ENCODE measurements at places on chromosomes 16 and 17.

GRCh38 chr16:30018731-30019158, 4.3 kb upstream of the C16orf92 start:
- DNase-seq: peak; percentile 14

GRCh38 chr16:26457095-26457494, 609.6 kb upstream of the C16orf82 start:
- no peak for DNase-seq

GRCh38 chr17:17568772-17569195, 22.7 kb downstream of the PEMT start:
- DNase-seq: peak; percentile 16

DNA sequence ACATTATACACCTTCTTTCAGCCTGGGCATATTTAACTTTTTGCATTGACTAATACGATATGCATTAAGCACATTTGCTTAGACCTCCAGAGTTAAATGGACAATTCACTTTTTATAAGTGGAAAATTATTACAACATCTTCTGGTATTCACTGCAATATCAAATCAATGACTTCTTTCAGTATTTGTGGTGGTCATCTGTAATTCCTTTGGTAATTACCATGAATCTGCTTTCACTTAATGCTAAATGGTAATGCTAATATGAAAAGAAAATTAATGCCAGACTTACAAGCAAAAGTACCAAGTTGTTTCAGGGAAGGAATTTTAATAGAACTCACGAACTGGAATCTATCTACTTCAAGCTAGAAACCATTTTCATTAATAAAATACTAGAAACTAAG, 6.4 kb downstream of the GPATCH8 start:
- no peak for DNase-seq

GRCh38 chr16:14321542-14321941, 250.4 kb downstream of the MRTFB start:
- no peak for DNase-seq
